ENCODE measurements at places on chromosomes 6 and 20. TPM values are rescaled to one million over a fixed set of nuclear protein-coding genes. Genes with fewer than 3 reads are reported as not detected.
A peak's percentile ranks its signal among the peaks of the same experiment; 100 is the strongest.

Gene ROS1
- not detected for total RNA-seq

Gene RBBP8NL
- not detected for total RNA-seq

Gene FGD2
- total RNA-seq, result 352 TPM

Gene MUC22
- total RNA-seq, result not detected

Gene BFSP1
- not detected for total RNA-seq

Gene CCR6
- 30.9 TPM for total RNA-seq

Gene L3MBTL1
- 35.7 TPM for total RNA-seq

Gene TDRD6
- total RNA-seq, result not detected

Gene CDSN
- not detected for total RNA-seq

Gene TTPAL
- total RNA-seq, result 26.8 TPM

Gene HFE
- total RNA-seq, result 6.5 TPM

Gene SYNGAP1
- 43.0 TPM for total RNA-seq

Gene KCNQ5
- 10.4 TPM for total RNA-seq

Gene IRF4
- 129 TPM for total RNA-seq

Gene POLH
- total RNA-seq, result 26.4 TPM

Gene MOCS1
- 0.15 TPM for total RNA-seq

DNA sequence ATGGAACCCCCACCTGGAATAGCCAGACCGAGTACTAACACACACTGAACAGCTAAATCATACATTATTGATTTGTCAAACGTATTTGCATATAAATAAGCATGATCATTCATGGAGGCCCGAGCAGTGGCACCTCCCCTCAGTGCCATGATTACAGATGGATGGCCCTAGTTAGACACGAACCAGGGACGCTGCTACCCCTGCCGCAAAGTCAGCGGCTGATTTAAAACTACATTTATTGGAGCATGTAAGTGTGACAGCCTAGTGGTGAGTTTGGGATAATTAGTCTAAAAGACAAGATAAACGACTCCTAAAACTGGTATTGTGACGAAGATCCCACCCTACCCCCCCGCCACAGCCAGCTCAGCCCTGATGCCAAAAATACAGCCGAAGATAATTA, 159.1 kb upstream of the MAFB start:
- H3K4me1 ChIP-seq, result no peaks in the 10 kb centered on the region
- H3K4me3 ChIP-seq, result no peak overlapping the region
- H3K27me3 ChIP-seq, result peaks cover 6% of the 10 kb centered on the region
- H3K36me3 ChIP-seq, result no peaks in the 10 kb centered on the region
- H3K27ac ChIP-seq, result no peak overlapping the region

DNA sequence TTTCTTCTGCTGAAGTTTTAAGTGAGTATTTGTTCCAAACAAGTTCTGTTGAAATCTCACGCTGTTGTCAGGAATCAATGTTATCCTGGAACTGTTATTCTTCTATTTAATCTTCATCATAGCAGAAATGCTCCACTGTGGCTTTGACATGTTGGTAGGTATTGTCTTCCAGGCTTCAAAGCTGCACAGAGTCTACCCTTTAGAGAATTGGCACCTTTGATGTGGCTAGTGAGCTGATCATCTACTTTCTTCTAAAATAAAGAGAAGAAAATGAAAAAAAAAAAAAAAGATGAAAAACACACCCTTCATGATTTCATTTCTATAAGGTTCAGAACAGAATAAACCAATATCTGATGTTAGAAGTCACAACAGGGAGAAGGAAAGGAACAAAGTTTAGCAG, 5.8 kb upstream of the ZSCAN23 start:
- H3K4me3 ChIP-seq, result no peak overlapping the region
- H3K4me1 ChIP-seq, result peaks cover 9% of the 10 kb centered on the region
- no peak overlapping the region for H3K27ac ChIP-seq
- DNase-seq, result no peak

- no peaks in the 10 kb centered on the region for H3K4me1 ChIP-seq
- H3K27me3 ChIP-seq, result no peaks in the 10 kb centered on the region
- H3K36me3 ChIP-seq, result no peaks in the 10 kb centered on the region
- no peak overlapping the region for H3K4me3 ChIP-seq
- no peak overlapping the region for H3K27ac ChIP-seq
Measured at GRCh38 chr6:77263003-77263402, 200.3 kb downstream of the HTR1B start.

- no peaks in the 10 kb centered on the region for H3K36me3 ChIP-seq
- peaks cover 51% of the 10 kb centered on the region for H3K4me1 ChIP-seq
- H3K4me3 ChIP-seq, result no peak overlapping the region
- H3K27me3 ChIP-seq, result no peaks in the 10 kb centered on the region
Measured at GRCh38 chr6:157848693-157849092, 25.6 kb downstream of the SNX9 start.

DNA sequence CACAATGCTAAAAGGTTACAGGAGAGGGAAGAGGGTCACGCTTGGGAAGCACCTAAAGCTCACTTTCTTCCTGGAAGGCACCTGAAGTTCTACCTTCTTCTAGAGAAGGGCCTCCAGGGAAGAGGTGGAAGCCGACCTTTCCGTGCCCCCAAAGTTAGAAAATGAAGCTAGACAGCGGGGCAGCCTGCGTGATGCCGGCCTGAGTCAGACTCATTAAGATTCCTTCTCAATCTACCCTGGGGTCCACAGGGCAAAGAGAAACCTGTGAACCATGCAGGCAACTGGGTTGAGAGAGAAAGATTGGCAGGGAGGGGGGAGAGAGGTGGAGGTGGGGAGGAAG, 54.8 kb upstream of the CCDC167 start:
- H3K27me3 ChIP-seq, result no peaks in the 10 kb centered on the region
- no peak overlapping the region for H3K4me3 ChIP-seq
- no peak for DNase-seq
- peak overlapping the region; percentile 74 for H3K27ac ChIP-seq
- H3K4me1 ChIP-seq, result peaks cover 95% of the 10 kb centered on the region

DNA sequence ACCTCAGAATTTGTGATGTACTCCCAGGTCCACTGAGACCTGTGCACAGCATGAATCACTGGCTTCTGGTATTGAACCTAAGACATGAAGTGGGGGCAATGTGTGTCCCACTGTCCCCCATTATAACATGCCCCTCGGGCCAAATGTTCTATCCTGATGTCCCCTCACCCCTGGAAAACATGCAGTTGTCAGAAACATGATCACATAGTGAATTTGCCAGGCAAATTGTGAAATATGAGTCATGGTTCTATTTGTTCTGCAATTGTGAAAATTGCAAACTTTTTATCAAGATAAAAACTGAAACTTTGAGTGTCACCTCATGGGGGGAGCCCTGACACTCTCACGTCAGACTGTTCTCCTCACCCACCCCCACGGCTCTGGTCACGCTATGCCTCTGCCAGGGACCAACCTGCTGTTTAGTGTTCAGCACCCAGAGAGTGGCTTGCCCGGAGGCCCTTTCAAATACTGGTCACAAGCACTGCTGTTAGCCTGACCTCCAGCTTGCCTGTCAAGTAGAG, 305.3 kb downstream of the CLIC5 start:
- peak; percentile 36 for DNase-seq
- no peaks in the 10 kb centered on the region for H3K36me3 ChIP-seq
- H3K4me1 ChIP-seq, result peaks cover 6% of the 10 kb centered on the region
- H3K27me3 ChIP-seq, result no peaks in the 10 kb centered on the region

GRCh38 chr6:37059344-37060194, 54.1 kb downstream of the FGD2 start:
- no peaks in the 10 kb centered on the region for H3K36me3 ChIP-seq
- no peaks in the 10 kb centered on the region for H3K4me1 ChIP-seq
- DNase-seq, result no peak
- no peak overlapping the region for H3K27ac ChIP-seq

GRCh38 chr20:23235173-23236027, 115.2 kb upstream of the NXT1 start:
- H3K36me3 ChIP-seq, result no peaks in the 10 kb centered on the region
- peak; percentile 13 for DNase-seq
- H3K27me3 ChIP-seq, result no peaks in the 10 kb centered on the region
- no peak overlapping the region for H3K27ac ChIP-seq

DNA sequence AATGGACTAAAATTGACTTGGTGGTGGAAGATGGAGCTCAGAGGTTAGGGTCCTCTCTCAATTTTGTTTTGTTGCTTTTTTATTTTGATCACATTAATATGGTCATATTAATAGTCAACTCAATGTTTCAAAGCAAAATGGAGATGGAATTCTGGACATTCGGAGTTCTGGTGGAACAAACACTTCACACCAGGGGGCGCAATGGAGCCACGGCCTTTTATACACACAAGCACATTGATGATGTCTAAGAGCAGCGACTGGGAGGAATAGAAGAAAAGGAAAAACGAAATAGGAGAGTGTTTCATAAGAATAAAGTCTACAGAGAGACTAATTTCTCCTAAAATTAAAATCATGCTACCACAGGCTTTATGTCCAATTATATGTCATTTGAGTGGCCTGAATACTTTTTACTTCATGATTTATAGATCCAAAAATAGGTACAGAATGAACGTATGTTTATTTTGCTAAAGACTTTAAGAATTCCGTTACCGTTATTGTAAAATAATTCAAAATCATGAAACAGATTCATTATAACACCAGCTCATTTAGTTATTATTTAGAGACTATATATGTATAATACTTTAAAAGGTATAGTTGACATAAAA, 197.6 kb upstream of the SASH1 start:
- H3K4me3 ChIP-seq, result no peak overlapping the region
- DNase-seq, result peak; percentile 33
- H3K27ac ChIP-seq, result no peak overlapping the region
- H3K4me1 ChIP-seq, result no peaks in the 10 kb centered on the region
- H3K36me3 ChIP-seq, result no peaks in the 10 kb centered on the region
- no peaks in the 10 kb centered on the region for H3K27me3 ChIP-seq

DNA sequence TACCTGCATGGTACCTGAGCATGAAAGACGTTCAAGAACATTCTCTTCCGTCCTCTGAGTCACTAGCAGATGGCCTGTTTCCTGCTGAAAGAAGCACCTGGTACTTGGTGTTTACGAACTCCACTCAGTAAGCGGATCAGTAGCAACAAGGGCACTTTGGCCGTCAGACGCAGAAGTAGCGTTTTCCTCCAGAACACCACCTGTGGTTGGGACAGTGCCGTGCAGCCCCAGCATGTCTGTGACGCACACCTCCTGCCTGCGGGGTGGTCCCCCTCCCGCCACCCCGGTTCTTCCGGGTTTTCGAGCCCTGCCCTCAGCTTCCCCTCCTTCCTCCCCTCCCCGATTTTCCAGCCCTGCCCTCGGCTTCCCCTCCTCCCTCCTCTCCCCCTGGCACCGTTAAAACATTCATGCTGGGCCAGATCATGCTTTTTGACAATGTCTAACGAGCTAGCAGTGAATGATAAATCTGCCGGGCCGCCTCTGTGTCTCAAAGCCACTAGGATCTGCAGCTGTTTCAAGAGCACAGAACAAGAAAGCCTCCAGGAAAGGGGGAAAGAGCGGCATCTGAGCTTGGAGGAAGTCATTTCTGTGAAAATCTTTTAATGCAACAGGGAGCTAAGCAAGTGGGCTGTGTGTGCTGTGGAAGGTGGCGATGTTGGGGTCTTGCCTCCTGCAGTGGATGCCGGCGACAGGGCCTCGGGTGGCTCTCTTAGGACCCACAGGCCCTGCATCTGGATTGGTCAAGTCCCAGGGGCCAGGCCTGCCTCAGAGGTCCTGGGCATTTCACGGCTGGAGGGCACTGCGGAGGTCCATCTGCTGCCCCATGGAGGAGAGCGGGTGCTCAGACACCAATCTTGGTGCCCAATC, 207.9 kb downstream of the ERMARD start:
- H3K4me1 ChIP-seq, result peaks cover 24% of the 10 kb centered on the region
- H3K36me3 ChIP-seq, result no peaks in the 10 kb centered on the region
- H3K27me3 ChIP-seq, result no peaks in the 10 kb centered on the region
- peak; percentile 87 for DNase-seq

- peaks cover 25% of the 10 kb centered on the region for H3K4me1 ChIP-seq
- peak; percentile 33 for DNase-seq
- H3K27ac ChIP-seq, result no peak overlapping the region
- peaks cover 14% of the 10 kb centered on the region for H3K27me3 ChIP-seq
- peak overlapping the region; percentile 6 for H3K4me3 ChIP-seq
Measured at GRCh38 chr6:28985462-28986164, 19.5 kb downstream of the ZNF311 start.

DNA sequence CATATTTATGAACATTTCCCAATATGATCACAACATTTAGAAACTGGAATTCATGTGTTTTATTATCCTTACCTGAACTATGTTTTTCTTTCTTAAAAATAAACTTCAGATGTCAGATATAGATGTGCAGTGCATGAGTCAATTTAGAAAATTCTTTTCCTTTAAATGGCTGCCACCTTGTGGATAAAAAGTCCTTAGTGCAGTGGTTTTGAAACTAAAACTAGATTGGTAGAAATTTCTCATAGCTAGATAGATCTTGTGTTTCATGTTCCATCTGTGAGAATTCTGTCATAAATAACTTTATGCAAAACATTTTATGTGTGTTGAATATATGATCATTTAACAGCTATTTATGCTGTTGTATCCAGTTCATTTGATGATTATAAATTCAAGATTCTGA, 134.9 kb downstream of the KLHL32 start:
- H3K4me3 ChIP-seq, result no peak overlapping the region
- no peaks in the 10 kb centered on the region for H3K36me3 ChIP-seq
- no peaks in the 10 kb centered on the region for H3K27me3 ChIP-seq
- no peaks in the 10 kb centered on the region for H3K4me1 ChIP-seq
- no peak overlapping the region for H3K27ac ChIP-seq

GRCh38 chr6:26660000-26660361, 435 bp upstream of the ZNF322 start:
- H3K36me3 ChIP-seq, result peaks cover 2% of the 10 kb centered on the region
- H3K4me3 ChIP-seq, result peak overlapping the region; percentile 94

DNA sequence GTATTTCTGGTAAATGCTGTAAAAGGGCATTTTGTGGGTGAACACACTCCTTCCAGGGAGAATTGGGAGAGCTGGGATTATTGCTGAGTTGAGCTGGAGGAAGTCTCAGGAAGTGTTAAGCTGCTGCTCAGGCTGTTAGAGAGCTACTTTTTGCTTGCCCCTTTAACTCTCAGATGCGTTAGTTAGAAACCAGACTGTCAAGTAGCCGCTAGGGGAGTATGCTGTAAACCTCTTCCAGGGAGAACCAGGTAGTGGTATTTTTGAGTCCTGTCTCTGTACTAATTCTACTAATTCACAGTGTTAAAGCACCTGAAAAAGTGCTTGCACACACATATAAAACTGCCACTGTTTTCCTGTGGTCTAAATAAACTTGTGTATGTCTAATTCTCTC, 6.6 kb upstream of the GFRAL start:
- no peak overlapping the region for H3K27ac ChIP-seq
- H3K4me3 ChIP-seq, result no peak overlapping the region
- no peaks in the 10 kb centered on the region for H3K4me1 ChIP-seq
- H3K36me3 ChIP-seq, result no peaks in the 10 kb centered on the region
- H3K27me3 ChIP-seq, result no peaks in the 10 kb centered on the region

DNA sequence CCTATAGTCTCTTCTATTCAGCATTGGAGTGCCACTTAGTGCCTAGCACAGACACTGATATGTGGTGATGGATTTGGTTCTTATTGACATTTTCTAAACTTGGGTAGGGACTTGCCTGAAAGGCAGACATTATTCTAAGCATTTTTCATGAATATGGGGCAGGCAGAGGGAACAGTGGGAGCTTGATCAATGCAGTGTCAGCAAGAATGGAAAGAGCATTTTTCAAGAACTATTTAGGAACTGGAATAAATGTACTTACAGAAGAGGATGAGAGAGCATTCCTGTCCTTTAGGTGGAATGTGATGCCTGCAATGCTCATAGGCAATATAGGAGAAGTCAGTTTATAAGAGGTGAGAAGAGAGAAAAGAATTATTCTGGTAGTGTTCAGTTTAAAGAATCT, 26.2 kb downstream of the DEFB114 start:
- no peak overlapping the region for H3K27ac ChIP-seq
- H3K4me1 ChIP-seq, result no peaks in the 10 kb centered on the region
- no peak for DNase-seq
- H3K27me3 ChIP-seq, result no peaks in the 10 kb centered on the region
- no peak overlapping the region for H3K4me3 ChIP-seq

- DNase-seq, result peak; percentile 47
- H3K27ac ChIP-seq, result no peak within 1 kb of the TSS
- peak within 1 kb of the TSS; percentile 68 for H3K4me3 ChIP-seq
Measured at GRCh38 chr20:25584905-25585704, at the start of gene NINL. TSS of gene NINL (minus strand) at chr20:25585531. CDS start at chr20:25526587, 58,944 bp downstream.
